ENCODE measurements at places on chromosomes 2 and 18. TPM values are rescaled to one million over a fixed set of nuclear protein-coding genes. Genes with fewer than 3 reads are reported as not detected.

GRCh38 chr2:169478339-169478738, 955 bp upstream of the BBS5 start:
- H3K36me3 ChIP-seq = no peaks in the 10 kb centered on the region
- H3K27ac ChIP-seq = no peak overlapping the region
- no peak overlapping the region for H3K4me3 ChIP-seq
- no peaks in the 10 kb centered on the region for H3K27me3 ChIP-seq
- H3K4me1 ChIP-seq = peaks cover 6% of the 10 kb centered on the region
- DNase-seq = no peak

DNA sequence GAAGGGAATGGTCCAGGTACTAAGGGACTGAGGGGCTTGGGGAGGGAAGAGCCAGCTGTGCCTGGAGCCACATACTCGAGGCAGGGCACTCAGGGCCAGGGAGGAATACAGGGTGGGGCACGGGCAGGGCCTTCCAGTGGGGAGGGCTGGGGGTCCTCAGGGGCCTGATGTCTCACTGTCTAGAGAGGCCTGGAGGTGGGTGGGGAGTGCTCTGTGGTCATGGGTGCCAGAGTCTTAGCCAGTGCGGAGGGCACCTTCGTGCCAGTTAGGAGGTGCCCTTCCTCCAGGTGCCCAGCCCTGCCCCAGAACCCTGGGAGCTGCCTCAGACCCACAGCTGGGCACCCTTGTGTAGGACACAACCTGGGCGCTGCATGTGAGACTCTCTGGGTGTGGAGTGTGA, 81.2 kb downstream of the SMAD7 start:
- peak overlapping the region; percentile 7 for H3K27ac ChIP-seq
- no peak for DNase-seq
- no peaks in the 10 kb centered on the region for H3K27me3 ChIP-seq
- H3K4me3 ChIP-seq = no peak overlapping the region
- no peaks in the 10 kb centered on the region for H3K4me1 ChIP-seq
- no peaks in the 10 kb centered on the region for H3K36me3 ChIP-seq

DNA sequence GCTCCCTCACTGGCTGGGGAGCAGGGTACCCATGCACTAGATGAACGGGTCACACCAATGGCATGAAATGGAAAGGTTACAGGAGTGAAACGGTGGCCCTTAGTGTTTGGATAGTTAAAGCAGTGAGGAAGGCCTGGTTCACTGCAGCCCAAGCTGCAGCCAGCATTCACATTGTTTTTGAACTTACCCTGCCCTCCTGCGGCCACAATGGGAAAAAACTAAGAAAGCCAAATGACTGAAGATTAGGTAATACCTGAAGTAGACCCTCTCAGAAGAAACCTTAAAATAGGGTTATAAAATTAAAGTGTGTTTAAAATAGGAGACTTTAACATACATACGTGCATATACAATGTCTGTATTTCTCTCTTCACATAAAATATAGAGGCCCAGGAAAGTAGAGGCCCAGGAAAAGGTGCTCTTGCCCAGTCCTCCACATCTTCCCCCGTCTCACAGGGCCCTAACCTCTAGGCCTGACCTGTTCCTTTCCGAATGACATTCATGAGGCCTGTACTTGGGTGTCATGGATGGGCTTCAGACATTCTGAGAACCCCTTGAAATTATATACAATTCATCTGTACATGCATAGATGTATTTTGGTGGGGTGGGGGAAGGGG, 33.3 kb downstream of the DOK1 start:
- no peaks in the 10 kb centered on the region for H3K27me3 ChIP-seq
- H3K4me3 ChIP-seq = no peak overlapping the region
- H3K36me3 ChIP-seq = no peaks in the 10 kb centered on the region

- H3K27ac ChIP-seq = no peak overlapping the region
- no peaks in the 10 kb centered on the region for H3K36me3 ChIP-seq
- H3K27me3 ChIP-seq = no peaks in the 10 kb centered on the region
- no peak overlapping the region for H3K4me3 ChIP-seq
These were observed 80.1 kb upstream of the SPHKAP start for GRCh38 chr2:228261546-228261945.

GRCh38 chr2:20747317-20747716, 75.6 kb downstream of the LDAH start:
- H3K27me3 ChIP-seq = no peaks in the 10 kb centered on the region
- no peaks in the 10 kb centered on the region for H3K4me1 ChIP-seq
- H3K36me3 ChIP-seq = no peaks in the 10 kb centered on the region
- no peak overlapping the region for H3K4me3 ChIP-seq
- no peak for DNase-seq

GRCh38 chr2:43360137-43360536, 133.7 kb upstream of the ZFP36L2 start:
- H3K27ac ChIP-seq = peak overlapping the region; percentile 67
- no peak for DNase-seq
- H3K4me3 ChIP-seq = no peak overlapping the region

DNA sequence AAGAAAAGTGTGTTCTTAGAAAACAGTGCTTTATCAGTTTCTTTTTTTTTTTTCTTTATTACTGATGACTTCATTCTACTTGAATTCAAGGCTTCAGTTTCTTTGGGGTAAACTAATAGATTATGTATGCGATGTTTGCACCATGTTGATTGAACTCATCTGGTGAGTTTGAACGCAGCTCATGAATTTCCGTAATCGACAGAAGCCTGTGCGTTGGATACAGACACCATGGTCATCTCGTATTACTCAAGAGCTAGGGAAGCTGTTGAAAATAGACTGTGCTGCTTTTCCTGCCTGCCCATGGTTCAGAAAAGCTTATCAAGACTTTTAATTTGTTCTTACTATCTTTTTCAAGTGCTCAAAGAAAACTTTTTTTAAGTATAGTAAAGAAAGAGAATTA, 185.5 kb upstream of the NRP2 start:
- DNase-seq = no peak
- no peaks in the 10 kb centered on the region for H3K36me3 ChIP-seq
- H3K4me1 ChIP-seq = no peaks in the 10 kb centered on the region
- no peaks in the 10 kb centered on the region for H3K27me3 ChIP-seq
- no peak overlapping the region for H3K4me3 ChIP-seq
- H3K27ac ChIP-seq = no peak overlapping the region

DNA sequence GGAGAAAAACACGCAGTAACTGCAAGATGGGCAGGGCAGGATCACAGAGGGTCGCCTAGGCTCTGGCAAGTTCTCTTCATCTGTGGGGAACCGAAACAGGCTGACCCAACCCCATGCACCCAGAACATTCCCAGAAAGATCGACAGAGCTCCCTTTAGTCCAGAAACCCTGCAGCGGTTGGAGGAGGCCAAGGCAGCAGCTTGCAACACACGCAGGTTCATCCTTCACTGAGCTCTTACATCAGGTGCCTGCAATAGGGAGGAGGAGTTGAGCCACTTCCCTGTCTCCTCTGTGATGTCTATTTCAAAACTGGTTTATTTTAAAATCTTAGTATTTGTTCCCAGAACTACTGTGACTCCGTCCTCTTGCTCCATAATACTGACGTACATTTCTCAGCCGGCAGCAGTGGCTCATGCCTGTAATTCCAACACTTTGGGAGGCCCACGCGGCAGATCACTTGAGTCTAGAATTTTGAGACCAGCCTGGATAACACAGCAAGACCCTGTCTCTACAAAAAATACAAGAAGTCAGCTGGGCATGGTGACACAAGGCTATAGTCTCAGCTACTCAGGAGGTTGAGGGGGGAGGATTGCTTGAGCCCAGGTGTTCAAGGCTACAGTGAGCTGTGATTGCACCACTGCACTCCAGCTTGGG, 11.5 kb upstream of the SLC11A1 start:
- no peaks in the 10 kb centered on the region for H3K36me3 ChIP-seq
- peak overlapping the region; percentile 78 for H3K27ac ChIP-seq
- no peak for DNase-seq
- no peak overlapping the region for H3K4me3 ChIP-seq
- no peaks in the 10 kb centered on the region for H3K27me3 ChIP-seq

- no peak overlapping the region for H3K4me3 ChIP-seq
- peak; percentile 70 for DNase-seq
- no peaks in the 10 kb centered on the region for H3K4me1 ChIP-seq
- no peaks in the 10 kb centered on the region for H3K27me3 ChIP-seq
- H3K27ac ChIP-seq = peak overlapping the region; percentile 82
- H3K36me3 ChIP-seq = no peaks in the 10 kb centered on the region
These were observed 38.4 kb downstream of the EPAS1 start for GRCh38 chr2:46335391-46336282.

GRCh38 chr18:11512096-11513025, 97.0 kb upstream of the SLC35G4 start:
- no peak overlapping the region for H3K4me3 ChIP-seq
- H3K36me3 ChIP-seq = no peaks in the 10 kb centered on the region
- H3K27ac ChIP-seq = no peak overlapping the region
- H3K27me3 ChIP-seq = no peaks in the 10 kb centered on the region

- DNase-seq = no peak
- H3K4me1 ChIP-seq = no peaks in the 10 kb centered on the region
- H3K36me3 ChIP-seq = no peaks in the 10 kb centered on the region
These were observed 230.0 kb downstream of the NCKAP5 start for GRCh38 chr2:133338224-133338623.

- H3K4me3 ChIP-seq = no peak overlapping the region
- H3K4me1 ChIP-seq = peaks cover 12% of the 10 kb centered on the region
- no peaks in the 10 kb centered on the region for H3K36me3 ChIP-seq
- H3K27me3 ChIP-seq = no peaks in the 10 kb centered on the region
- H3K27ac ChIP-seq = no peak overlapping the region
- no peak for DNase-seq
These were observed 170.1 kb upstream of the REV1 start for GRCh38 chr2:99659874-99660273.

- no peaks in the 10 kb centered on the region for H3K27me3 ChIP-seq
- no peak for DNase-seq
- H3K27ac ChIP-seq = no peak overlapping the region
- H3K4me1 ChIP-seq = no peaks in the 10 kb centered on the region
These were observed 101.1 kb downstream of the PIGN start for GRCh38 chr18:62085756-62086155.

DNA sequence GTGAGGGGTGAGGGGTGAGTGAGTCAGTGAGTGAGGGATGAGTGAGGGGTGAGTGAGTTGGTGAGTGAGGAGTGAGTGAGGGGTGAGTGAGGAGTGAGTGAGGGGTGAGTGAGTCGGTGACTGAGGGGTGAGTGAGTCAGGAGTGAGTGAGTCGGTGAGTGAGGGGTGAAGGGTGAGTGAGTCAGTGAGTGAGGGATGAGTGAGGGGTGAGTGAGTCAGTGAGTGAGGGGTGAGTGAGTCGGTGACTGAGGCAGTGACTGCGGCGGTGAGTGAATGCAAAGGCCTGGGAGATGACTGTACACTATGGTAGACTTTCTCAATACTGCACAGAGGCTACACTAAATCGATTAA, 16.6 kb downstream of the THAP4 start:
- H3K4me1 ChIP-seq = peaks cover 3% of the 10 kb centered on the region
- no peak overlapping the region for H3K4me3 ChIP-seq
- no peak overlapping the region for H3K27ac ChIP-seq
- H3K36me3 ChIP-seq = no peaks in the 10 kb centered on the region
- no peak for DNase-seq
- no peaks in the 10 kb centered on the region for H3K27me3 ChIP-seq

DNA sequence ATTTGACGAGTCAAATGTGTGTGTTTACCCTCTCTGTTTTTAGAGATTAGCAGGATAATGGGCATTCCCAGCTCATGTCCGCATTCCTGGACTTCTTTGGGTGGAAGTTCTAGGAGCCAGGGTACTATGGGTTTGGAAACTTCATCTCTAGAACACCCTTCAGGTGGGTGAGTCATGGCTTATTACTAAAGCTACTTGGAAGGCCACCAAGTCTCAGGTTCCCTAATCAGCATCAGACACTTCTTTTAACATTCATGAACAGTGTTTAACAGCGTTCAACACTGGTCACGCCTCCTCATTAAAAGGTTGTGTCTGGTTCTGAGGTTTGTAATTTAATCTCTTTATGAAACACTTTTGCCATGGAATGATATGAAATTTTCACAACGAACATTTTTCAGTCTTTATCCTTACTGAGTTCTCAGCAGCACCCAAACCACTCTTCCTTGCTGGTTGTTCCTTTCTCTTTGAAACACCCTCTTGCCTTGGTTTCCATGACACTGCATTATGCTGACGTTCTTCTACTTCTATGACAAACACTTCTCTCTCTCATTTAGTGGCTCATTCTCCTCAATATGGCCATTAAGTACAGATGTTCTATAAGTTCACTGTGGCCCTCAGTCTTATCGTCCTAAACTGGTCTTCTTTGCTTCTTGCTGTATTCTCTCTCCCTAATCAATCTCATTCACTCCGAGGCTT, 49.3 kb downstream of the MMADHC start:
- H3K27ac ChIP-seq = no peak overlapping the region
- DNase-seq = no peak
- no peaks in the 10 kb centered on the region for H3K36me3 ChIP-seq
- H3K27me3 ChIP-seq = no peaks in the 10 kb centered on the region
- H3K4me1 ChIP-seq = no peaks in the 10 kb centered on the region
- no peak overlapping the region for H3K4me3 ChIP-seq

- no peak overlapping the region for H3K27ac ChIP-seq
- H3K36me3 ChIP-seq = no peaks in the 10 kb centered on the region
- H3K27me3 ChIP-seq = no peaks in the 10 kb centered on the region
These were observed 68.3 kb downstream of the MARCO start for GRCh38 chr2:119010336-119010735.

DNA sequence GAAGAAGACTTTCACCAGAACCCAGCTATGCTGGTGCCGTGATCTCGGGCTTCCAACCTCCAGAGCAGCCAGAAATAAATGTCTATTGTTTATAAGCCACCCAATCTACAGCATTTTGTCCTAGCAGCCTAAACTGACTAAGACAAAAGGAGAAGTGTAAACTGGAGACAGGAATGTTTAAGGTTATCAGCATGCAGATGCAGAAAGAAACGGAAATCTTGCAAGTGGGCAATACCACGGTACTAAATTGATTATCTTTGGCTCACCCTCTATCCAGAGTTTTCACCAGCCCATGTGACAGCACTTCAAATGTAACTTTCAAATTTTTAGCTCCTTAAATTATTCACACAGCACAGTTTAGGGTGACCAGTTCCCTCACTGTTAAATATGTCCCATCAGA, 5.7 kb upstream of the CAPN14 start:
- no peak for DNase-seq
- H3K27ac ChIP-seq = no peak overlapping the region
- no peak overlapping the region for H3K4me3 ChIP-seq
- H3K36me3 ChIP-seq = no peaks in the 10 kb centered on the region

CYP1B1 gene
- total RNA-seq = 10.3 TPM

UGT1A4 gene
- total RNA-seq = 12.9 TPM

CNDP1 gene
- 0.53 TPM for total RNA-seq

GAL3ST2 gene
- 3.3 TPM for total RNA-seq

STPG4 gene
- total RNA-seq = 5.8 TPM

AKAIN1 gene
- total RNA-seq = not detected

MC2R gene
- not detected for total RNA-seq

ASB18 gene
- not detected for total RNA-seq

CD8B2 gene
- 0.27 TPM for total RNA-seq
